ENCODE measurements at places on chromosomes 6 and 20. TPM values are rescaled to one million over a fixed set of nuclear protein-coding genes. Genes with fewer than 3 reads are reported as not detected.
A peak's percentile ranks its signal among the peaks of the same experiment; 100 is the strongest.

DNA sequence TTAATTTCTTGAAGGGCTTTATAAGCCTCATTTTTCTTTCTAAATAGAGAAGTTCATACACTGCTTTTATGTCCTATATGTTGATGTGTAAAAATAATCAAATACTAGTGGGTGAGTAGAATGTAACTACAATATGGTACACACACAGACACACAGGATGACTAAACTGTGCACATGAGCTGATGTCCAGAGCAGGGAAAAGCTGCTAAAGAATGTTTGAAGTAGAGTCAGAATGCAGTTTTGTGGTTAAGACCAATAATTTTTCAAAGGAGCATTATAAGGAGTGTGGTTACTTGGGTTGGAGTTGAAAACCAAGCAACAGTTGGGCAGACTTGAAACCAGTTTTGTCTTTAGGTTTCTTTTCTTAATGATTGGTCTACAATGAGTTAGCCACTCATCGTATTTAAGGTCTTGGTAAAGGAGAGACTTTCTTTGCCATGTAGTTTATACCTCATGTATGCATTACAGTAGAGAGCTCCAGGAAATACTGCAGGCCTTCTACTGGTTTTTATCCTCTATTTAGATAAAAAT is 196.6 kb downstream of the ESR1 start:
- DNase-seq = no peak

Gene HLA-DRB5
- not detected for total RNA-seq

Gene SRSF6
- 136 TPM for total RNA-seq

DNA sequence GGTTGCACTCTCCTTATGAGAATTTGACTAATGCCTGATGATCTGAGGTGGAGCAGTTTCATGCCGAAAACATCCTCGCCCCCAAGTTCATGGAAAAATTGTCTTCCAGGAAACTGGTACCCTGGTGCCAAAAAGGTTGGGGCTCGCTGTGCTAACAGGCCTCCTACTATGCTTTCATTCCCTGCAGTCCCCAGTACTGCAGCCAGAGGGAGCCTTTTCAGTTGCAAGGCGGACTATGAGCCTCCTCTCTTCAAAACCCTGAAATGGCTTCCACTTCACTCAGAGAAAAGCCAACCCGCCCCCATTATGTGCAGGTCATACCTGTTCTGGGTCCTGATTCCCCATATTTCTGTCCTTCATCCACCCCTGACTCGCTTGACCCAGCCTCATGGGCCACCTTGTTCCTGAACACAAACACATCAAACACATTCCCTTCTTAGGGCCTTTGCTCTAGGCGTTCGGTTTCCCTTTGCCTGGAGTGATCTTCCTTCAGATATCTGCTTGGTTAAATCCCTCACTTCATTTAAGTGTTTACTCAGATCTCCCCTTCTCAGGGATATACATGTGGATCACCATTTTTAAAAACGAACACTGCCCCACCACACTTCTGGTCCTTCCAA is 173.7 kb downstream of the PHACTR1 start:
- no peak for DNase-seq

DNA sequence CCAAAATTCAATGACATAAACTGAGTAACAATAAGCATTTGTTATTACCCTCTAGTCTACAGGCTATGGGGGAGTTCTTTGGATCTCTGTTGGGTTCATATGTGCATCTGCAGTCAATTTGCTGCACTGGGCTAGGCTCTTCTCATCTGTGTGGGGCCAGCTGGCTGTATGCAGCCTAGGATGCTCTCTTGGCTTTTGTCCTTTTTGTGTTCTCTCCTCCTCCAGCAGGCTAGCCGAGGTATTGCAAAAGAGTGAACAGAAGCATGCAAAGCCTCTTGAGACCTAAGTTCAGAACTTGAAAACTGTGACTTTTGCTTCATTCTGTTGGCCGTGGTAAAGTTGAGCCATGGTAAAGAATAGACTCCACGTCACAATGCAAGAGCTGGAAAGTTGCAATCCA is 62.8 kb upstream of the FOXO3 start:
- DNase-seq = no peak

- no peak for DNase-seq
Measured at GRCh38 chr20:7989379-7989778, 30.2 kb downstream of the TMX4 start.

DNA sequence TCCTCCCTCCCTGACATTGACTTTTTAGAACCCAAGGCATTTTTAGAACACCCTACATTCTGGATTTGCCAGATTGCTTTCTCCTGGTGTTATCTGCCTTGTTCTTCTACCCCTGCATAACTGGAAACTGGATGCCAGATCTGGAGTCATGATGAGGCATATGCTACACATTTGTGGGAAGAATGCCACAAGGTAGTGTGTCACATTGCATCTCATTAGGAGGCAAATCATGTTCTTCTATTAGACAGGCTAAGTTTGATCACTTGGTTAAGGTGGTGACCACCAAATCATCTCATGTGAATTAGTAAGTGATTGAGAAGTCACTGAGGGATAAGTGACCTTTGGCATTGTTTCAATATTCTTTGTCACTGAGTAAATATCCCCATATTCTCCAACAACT is 12.9 kb upstream of the NKX2-2 start:
- no peak for DNase-seq

DNA sequence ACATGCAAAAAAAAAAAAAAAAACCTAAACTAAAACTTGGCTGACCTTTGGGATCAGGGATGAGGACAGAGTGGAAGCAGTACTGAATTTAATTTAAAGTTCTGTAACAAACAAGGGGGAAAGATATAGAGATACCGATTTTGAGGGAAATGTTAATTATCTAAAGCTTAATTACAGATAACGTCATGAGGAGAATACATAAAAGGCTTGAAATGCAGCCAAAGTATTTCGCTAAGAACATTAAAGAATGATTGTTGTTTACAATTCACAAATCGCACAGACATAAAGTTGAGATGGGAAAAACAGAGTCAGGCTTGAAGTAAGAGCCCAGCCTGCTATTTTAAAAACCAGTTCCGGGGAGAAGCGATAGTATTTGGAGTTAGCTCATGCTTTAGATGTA is 208.0 kb upstream of the SASH1 start:
- DNase-seq = no peak

DNA sequence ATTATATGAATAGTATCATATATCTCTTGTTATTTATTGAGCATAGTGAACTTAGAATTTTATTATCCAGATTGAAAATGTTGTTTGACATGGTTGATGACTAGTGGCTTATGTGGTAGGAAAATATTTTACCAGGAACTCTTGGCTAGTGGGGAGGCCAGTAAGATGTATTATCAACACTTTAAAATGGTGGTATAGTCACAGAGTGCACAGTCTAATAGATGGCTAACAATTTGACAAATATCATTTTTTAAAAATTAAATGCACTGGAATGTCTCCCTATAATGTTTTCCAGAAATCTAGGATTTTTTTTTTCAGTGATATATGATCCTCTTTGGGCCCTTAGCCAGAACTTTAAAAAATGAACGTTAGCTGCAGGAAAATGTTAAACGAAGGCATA is 26.9 kb upstream of the EYA4 start:
- DNase-seq = no peak

Gene NR2E1
- not detected for total RNA-seq

DNA sequence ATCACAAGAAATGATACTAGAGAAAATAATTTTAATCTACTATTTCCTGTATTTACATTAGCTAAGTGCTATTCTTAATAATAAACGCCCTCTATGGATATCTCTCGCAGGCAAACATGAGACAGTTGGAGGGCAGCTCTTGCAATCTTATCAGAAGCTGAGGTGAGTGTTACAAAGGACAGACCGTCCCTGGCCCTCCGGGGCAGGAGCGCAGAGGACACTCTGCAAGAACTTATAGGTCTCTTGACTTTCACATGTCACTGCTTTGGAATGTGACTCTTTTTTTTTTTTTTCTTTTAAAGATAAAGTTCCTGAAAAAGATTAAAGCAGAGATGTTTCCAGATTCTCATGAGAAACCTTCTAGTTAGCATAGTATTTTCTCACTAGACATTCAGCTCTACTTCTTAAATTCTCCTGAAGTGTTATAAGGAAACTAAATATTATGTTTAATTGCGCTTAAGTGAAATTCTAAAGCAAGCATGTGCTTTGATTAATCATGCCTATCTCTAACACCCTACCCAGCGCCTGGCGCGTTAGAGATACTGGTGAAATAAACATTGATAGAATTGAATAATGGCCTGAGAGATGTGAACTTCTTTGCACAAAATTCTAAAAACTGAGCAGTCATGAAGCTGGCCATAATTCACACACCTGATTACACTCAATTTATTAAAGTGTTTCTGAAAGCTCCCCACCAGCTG is 57.4 kb downstream of the SYTL3 start:
- no peak for DNase-seq

Gene HLA-DPA1
- 1.2 TPM for total RNA-seq

DNA sequence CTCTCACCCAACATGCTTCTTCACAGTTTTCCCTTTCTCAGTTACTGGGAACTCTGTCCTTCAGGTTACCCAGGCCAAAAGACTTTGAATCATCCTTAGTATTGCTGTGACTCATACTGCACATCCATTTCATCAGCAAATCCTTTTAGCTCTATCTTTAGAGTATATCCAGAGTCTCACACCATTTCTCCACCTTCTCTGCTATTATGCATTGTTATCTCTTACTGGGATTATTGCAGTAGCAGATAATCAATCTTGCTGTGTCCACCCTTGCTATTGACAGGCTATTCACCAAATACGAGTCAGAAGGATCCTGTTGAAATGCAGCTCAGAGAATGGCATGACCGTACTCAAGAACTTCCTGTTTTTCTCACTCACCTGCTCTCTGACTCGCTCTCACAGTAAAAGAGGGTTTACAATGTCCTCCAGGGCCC is 57.3 kb downstream of the BCKDHB start:
- DNase-seq = no peak

- DNase-seq = no peak
Measured at GRCh38 chr6:152026291-152026690, 218.8 kb downstream of the ESR1 start.

DNA sequence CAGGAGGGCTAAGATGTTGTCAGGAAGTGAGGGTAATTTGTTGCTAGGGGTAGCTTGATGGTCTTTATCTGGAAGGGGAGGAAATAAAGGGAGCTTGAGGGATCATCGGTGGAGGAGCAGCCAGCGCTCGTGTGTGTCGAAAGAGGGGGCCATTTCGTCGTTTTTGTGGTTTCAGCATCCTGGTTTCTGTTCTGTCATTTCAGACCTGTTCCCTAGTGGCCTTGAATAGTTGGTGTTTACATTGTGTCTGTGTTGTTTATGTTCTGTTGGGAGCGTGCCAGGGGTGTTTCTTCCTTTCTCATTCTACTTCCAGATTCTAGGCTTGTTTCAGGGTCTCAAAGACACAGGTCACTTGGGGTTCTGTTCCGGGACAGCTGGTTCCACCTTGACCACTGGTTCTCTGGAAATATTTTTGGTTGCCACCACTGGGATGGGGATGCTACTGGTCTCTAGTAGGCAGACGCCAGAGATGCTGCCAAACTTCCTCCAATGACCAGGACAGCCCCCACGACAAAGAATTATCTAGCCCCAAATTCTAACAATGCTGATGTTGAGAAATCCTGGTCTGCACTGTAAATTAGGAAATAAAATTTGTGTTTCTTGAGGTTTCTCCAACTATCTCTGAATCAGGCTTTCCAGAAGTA is 113.9 kb upstream of the NAA20 start:
- no peak for DNase-seq

DNA sequence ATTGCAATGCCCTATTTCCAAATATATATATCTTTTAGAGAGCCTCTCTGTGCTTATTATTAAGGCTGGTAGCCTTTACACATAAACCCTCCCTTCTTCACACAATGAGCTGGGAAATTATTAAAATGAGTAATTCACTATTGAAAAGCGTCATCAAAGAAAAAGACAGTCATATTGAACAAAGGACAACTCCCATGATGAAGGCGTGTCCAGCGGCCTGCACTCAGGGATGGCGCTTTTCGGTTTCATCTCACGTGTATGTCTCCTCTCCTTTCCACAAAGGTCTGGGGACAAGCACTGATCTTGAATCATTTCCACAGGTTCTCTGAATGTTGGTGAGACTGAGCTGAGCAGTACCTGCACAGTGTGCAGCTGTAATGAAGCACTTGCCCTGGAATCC is 3.5 kb downstream of the SERPINB9 start:
- DNase-seq = no peak

Gene RBBP8NL
- total RNA-seq = not detected

Gene ZKSCAN4
- 4.8 TPM for total RNA-seq

GRCh38 chr20:1034415-1034789 is 32.3 kb upstream of the RSPO4 start:
- DNase-seq = no peak

DNA sequence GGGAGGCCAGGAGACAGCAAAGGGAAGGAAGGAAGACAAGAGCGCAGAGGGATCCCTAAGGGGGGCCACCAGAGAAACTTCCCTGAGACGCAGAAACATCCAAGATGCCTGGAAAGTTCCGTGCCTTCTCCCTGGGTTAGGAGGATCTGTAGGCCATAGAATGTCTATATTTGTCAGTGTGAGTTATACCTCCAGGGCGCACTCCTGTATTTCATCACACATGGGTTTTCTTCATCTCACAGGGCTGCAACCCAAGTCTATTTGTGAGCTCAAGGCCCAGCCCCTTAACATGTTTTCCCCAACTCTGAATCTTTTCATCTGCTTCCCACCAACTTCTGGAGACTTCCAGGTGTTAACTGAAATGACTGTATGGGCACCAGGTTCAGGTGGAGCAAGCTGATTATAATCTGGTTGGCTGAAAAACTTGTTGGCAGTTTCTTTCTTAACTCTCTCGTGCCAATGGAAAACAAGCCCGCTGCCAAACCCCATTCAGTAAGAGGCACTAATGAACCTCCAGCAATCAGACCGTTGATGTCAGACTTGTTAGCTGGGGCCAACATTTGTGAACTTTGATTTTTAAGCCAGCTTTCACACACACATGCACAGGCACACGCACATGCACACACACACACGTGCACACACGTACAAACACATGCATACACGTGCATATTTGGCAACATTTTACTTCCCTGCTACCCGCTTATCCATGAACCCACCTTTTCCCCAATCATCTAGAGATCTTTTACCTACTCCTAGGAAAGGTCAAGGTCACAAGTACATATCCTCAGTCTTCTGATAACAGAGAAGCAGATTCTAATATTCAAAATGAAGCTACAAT is 247.5 kb upstream of the GMDS start:
- no peak for DNase-seq

Gene CPNE5
- not detected for total RNA-seq

GRCh38 chr6:3336066-3336786 is 77.5 kb downstream of the PSMG4 start:
- DNase-seq = no peak

Gene PLCG1
- 139 TPM for total RNA-seq

DNA sequence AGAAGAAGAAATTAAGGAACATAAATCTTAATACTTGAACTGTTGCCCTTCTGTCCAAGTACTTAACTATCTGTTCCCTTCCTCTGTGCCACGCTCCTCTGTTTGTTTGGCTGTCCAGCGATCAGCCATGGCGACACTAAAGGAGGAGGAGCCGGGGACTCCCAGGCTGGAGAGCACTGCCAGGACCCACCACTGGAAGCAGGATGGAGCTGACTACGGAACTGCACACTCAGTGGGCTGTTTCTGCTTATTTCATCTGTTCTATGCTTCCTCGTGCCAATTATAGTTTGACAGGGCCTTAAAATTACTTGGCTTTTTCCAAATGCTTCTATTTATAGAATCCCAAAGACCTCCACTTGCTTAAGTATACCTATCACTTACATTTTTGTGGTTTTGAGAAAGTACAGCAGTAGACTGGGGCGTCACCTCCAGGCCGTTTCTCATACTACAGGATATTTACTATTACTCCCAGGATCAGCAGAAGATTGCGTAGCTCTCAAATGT is 17.1 kb downstream of the IRF4 start:
- no peak for DNase-seq

Gene AVP
- not detected for total RNA-seq

GRCh38 chr20:48728042-48728825 is 99.6 kb downstream of the PREX1 start:
- peak; percentile 39 for DNase-seq

- peak; percentile 63 for DNase-seq
Measured at GRCh38 chr20:63126876-63127699, 88.8 kb downstream of the YTHDF1 start.
